ENCODE measurements at places on chromosomes 1 and 21. TPM values are rescaled to one million over a fixed set of nuclear protein-coding genes. Genes with fewer than 3 reads are reported as not detected.

- no peak for DNase-seq
Measured at GRCh38 chr1:117905019-117905418, 24.4 kb downstream of the GDAP2 start.

GRCh38 chr1:247113094-247113497, 8.9 kb upstream of the ZNF669 start:
- no peak for DNase-seq

Gene RHEX
- total RNA-seq = 12.5 TPM

- no peak for DNase-seq
Measured at GRCh38 chr1:236854605-236854983, 59.5 kb downstream of the MTR start.

GRCh38 chr1:222653178-222653827, 35.4 kb downstream of the MIA3 start:
- no peak for DNase-seq

Gene USH2A
- total RNA-seq = 0.16 TPM

Gene PTPN7
- total RNA-seq = 1.2 TPM

DNA sequence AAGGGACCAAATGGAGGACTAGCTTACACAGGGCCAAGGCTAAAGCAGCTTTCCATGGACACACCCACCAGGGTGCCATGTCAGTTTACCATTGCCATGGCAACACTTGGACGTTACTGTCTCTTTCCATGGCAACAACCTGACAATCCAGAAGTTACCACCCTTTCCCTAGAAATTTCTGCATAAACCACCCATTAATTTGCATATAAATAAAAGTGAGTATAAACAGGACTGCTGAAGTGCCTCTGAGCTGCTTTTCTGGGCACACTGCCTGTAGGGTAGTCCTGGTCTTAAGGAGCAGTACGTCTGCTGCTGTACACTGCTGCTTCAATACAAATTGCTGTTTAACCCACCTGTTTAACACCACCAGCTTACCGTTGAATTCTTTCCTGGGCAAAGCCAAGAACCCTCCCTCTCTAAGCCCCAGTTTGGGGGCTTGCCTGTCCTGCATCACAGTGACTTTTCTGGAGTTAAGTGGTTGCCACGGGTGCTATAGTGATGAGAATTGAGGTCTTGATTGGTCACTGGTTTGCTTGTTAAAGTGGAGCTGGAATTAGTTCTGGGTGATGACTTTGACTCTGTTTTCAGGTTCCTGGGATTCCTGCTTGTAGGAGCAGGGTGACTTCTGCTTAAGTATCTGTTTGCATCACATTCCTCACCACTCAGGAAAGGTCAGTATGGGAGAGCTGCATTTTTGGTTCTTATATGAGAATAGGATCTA, 83.2 kb downstream of the CLDN17 start:
- no peak for DNase-seq

Gene RPTN
- not detected for total RNA-seq

- DNase-seq = no peak
Measured at GRCh38 chr1:222928212-222928611, 113.4 kb downstream of the DISP1 start.

DNA sequence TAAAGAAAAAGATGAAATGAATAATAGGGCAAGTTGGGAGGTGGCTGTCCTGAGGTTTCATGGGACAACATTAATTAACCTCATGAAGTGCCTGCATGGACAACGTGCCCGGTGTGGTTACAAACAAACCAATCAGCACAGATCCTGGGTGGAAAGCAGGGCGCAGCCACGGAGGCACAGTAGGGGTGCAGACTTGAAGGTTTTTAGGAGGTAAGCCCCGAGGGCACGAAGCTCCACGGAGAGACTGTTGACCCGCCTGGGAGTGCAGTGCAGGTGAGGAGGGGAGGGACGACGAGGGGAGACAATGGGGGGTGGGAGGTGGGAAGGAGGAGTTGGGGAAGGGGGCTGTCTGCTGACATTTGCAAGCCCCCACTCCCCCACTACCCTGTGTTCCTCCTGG, 2.3 kb upstream of the RIPK4 start:
- DNase-seq = no peak

DNA sequence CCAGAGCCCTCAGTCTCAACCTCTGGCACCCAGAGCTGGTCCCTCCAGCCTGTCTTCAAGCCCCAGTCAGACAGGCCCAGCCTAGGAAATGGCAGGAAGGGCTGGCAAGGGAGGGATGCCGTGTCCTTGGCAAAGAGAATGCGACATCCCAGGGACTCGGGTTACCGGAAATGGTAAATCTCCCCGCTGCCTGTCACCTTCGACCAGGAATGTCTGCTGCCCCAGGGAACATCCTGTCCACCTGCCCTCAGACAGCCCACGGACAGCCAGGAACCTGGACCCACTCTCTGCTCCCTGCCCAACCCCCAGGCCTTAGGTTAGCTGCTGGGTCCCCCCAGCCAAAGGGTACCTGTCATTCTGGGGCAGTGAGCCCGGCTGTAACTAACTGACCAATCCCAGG, 23.9 kb downstream of the HSPG2 start:
- DNase-seq = no peak

- no peak for DNase-seq
Measured at GRCh38 chr1:93350322-93350721, 4.6 kb downstream of the DR1 start.

GRCh38 chr21:32380940-32381339, 11.9 kb downstream of the URB1 start:
- DNase-seq = no peak

Gene WDR47
- total RNA-seq = 21.0 TPM

DNA sequence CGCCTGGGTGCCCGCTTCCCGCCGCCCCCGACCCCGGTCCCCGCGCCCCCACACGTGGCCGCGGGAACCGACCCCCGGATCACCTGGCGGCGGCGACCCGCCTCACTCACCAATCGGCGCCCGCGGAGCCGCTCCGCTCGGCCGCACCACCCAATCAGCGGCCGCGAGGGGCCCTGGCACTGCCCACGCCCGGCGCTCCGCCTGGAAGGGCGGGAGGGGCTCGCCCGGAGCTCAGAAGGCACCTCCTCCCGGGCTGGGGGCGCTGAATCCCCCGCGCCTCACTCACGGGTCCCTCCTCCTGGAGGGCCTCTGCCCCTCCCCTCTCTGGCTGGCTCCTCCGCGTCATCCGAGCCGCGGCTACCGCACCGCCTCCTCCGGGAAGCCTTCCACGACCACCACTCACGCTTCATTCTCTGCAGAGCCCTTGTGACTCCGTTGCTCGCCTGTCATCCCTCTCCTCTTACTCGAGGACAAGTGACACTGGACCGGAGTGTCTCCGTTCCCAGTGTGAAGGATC, 374 bp downstream of the SH2D5 start:
- no peak for DNase-seq

Gene CFHR1
- total RNA-seq = 1.2 TPM

DNA sequence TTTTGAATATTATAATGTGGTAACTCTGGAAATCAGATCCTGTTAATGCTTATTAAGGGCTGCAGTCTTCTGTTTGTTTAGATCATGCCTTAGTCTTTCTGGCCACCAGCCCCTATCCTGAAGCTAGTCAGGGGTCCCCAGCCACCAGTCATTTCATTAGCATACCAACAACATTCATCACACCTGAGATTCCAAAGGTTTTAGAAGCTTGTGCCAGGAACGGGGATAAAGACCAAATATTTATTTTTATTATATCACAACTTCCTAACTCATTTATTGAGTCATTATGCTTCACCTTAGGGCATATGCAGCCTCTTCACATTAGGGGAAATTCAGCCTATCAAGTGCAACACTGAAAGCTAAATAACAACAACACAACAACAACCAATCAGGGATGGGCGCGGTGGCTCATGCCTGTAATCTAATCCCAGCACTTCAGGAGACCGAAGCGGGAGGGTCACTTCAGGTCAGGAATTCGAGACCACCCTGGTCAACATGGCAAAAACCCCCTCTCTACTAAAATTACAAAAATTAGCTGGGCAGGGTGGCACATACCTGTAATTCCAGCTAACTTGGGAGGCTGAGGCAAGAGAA, 2.9 kb upstream of the PSEN2 start:
- no peak for DNase-seq

GRCh38 chr1:26887125-26887524, 3.0 kb downstream of the GPN2 start:
- DNase-seq = no peak

Gene B3GALT5
- total RNA-seq = 2.0 TPM

- no peak for DNase-seq
Measured at GRCh38 chr1:198842686-198843085, 203.8 kb downstream of the PTPRC start.

Gene SPRR2D
- not detected for total RNA-seq

- no peak for DNase-seq
Measured at GRCh38 chr21:21210552-21210951, 212.3 kb downstream of the NCAM2 start.

Gene IQGAP3
- total RNA-seq = 11.8 TPM

Gene RNF220
- 17.3 TPM for total RNA-seq

Gene CFHR5
- total RNA-seq = not detected

Gene PRAMEF11
- not detected for total RNA-seq

Gene IVL
- total RNA-seq = 2.7 TPM

DNA sequence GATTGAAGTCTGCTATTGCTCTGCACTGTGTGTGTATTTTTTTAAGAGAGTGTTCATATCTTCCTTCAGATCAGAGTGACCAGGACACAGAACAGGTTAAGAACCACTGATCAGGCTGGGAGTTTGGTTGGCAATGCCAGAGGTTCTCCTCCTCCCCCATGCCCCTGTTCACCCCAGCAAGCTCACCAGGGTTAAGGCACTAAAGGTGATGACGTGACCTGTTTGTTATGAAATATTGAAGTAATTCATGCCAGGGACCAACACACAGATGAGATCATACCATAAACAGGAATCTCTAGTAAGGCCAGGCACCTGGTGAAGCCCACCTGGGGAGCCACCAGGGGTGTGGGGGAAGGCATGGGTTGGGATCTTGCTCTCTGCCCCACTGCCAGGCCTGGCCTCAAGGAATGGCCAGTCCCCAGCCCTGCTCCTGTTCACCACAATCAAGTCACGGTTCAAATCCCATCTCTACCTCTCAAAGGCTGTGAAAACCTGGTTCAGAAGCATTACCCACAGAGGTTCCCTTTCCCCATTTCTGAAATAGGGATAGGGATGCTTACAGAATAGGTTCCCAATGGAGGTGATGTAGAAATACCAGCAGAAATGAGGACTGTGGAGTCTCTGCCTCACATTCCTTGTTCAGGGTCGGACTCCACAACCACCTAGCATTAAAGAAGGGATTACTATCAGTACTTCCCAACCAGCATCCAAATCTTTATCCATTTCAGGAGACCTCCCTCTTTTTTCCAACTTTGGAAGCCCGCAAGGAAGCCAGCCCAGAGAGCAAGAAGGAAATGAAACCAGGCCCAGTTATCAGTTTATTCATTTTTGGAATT, 2.4 kb downstream of the ID3 start:
- DNase-seq = no peak

DNA sequence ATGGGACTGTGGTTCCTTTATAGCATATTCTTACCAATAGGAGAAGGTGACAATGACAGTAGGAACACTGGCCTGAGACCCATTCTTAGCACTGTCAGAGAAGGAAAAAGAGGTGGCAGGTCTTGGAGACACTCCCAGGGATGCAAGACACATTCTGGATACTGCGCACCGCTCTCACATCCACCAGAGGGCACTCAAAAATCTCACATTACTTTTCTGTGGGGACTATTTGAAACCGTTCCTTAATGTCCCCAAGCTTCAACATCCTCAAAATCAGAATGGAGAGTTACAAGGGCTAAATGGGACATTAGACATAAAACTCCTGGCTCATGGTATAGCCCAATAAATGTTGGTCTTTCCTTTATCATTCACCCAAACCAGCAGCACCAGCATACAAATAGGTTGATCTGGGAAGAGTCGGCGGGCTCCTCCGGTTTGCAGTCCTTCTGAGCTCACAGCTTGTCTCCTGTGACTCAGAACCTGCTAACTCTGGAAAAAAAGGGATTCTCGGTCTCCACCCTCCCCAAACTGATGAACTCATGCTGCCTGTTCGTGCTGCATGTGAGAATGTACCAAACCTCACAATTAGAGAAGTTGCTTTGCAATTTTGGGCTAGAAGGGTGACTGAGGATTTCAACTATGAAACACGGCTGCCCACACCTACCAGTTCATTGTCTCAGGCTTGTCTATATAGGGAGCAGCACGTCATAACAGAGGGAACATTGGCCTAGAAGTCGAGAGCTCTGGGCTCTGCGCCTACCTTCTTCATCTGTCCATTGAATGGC, 40.2 kb downstream of the IL12RB2 start:
- peak; percentile 25 for DNase-seq

- no peak for DNase-seq
Measured at GRCh38 chr1:47918257-47918867, 78.8 kb downstream of the TRABD2B start.

Gene GSTM5
- total RNA-seq = 18.2 TPM

GRCh38 chr1:114367810-114368209, 143.2 kb downstream of the TRIM33 start:
- DNase-seq = no peak

GRCh38 chr1:85604298-85604997, 23.9 kb downstream of the CCN1 start:
- no peak for DNase-seq

Measured in urinary bladder (tissue), 4 donors.